ENCODE measurements at places on chromosomes 4 and X. TPM values are rescaled to one million over a fixed set of nuclear protein-coding genes. Genes with fewer than 3 reads are reported as not detected.

Gene CT83
- total RNA-seq, result not detected

GRCh38 chr4:20252656-20253282 is 1.1 kb downstream of the SLIT2 start:
- ATAC-seq, result peak; percentile 9

DNA sequence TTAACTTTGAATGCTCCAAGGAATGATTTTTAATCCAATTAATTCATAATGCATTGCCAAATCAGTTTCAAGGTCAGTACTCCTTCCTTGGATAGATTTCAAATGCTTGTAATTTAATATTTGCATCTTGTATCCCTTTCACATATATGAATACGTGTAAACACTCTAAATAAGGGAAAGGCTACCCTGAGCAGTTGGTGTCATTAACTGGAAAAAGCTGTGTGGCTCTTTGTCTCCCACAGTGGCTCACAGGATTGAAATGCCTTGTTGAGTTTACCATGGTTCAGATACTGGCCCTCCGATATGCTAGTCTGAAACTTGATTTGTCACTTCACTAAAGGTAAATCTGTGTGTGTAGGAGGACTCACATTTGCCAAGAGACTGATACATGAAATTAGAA is 16.7 kb upstream of the ACOT9 start:
- no peak for ATAC-seq

Gene UGT2B10
- not detected for total RNA-seq

DNA sequence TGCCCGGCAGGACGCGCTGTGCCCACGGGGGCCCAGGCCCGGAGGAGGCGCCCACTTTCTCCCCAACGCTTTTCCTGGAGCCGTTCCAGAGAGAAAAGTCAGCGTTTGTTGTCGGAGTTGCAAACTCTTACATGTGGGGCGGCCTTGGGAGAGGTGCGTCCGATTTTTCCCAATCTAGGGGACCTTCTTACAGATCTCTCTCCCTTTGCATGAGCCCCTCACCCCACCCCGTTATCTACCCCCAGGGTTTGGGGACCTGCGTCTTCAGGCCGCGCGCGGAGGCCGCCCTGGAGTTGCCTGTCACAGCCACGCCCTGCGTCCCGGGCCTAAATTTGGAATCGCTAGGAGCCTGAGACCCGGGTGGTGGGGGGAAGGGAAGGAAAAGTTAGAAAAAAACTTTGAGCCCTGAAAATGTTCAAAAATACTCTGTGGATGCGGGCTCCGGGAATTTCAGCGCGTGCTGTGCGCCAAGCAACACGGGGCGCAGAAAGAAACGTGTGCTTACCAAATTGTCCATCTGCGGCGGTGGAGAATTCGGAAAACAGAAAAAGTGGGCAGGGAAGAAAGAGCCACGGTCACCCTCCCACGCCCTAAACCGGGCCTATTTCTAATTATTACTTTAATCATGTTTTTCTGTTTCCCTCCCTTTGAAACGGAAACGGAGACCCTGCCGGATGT is 587 bp downstream of the CD99 start:
- peak; percentile 20 for ATAC-seq

Gene FGFBP1
- 19.2 TPM for total RNA-seq

Gene PCYT1B
- 5.4 TPM for total RNA-seq

Gene GAGE12F
- total RNA-seq, result not detected

Gene ZNF81
- 5.6 TPM for total RNA-seq

DNA sequence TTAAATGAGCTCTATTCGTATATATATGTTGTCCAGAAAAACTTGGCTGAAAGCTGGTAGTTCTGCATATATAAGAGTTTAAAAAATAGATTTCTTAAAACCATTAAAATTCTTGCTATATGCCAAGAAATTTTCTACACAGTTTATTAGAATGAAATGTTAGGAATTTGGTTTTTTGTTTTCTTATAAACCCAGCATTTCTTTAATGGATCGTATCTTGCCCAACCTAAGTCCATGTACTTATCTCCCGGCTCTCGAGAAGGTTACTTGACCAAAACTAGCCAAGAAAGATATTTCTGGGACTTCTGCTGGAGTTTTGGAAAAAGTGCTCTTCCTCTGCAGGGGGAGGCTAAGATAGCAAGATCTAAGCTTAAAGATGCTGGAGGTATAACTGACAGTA is 4.7 kb upstream of the ASB5 start:
- no peak for ATAC-seq

GRCh38 chrX:110407910-110408545 is 49.4 kb downstream of the RTL9 start:
- peak; percentile 52 for ATAC-seq

DNA sequence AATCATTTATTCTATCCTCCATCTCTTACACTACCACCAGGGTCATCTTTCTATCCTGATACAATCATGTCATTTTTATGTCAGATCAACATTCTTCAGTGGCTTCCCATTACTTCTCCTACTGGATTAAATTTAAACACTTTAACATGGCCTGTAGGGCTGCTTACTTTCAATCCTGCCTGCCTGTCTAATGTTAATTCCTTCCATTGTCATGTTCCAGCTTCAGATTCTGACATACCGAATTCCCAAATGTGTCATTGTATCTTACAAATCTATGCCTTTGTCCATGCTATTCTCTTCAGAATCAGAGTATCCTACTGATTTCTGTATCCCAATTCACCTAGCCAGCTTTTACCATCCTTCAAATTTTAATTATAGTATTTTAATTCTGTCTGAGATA is 49.9 kb upstream of the FHDC1 start:
- no peak for ATAC-seq

- peak; percentile 75 for ATAC-seq
Measured at GRCh38 chr4:147822128-147822527, 90.2 kb downstream of the ARHGAP10 start.

Gene COL25A1
- 0.40 TPM for total RNA-seq

DNA sequence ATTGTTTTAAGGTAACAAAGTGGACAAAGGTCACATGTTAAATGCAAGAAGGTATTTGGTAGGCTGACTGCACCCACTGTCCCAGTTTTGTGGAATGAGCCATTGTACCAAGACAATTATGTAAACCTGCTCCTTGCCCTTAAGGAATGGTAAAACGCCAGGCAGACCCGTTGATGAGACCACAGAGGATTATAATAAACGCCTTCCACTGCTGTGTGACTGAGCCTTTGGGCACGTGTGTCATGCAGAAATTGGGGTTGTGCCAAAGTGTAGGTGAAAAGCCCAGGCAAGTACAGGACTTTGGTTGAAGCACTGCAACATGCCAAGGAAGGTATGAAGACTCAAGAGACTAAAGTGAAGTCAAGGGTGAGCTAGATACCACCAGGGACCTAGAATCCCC is 59.7 kb downstream of the LRRC66 start:
- ATAC-seq, result no peak

GRCh38 chrX:52341493-52341892 is 27.3 kb upstream of the XAGE2 start:
- no peak for ATAC-seq

Gene USP38
- total RNA-seq, result 24.2 TPM

- ATAC-seq, result no peak
Measured at GRCh38 chr4:41069838-41070237, 144.5 kb downstream of the APBB2 start.

Gene SPATA4
- not detected for total RNA-seq

DNA sequence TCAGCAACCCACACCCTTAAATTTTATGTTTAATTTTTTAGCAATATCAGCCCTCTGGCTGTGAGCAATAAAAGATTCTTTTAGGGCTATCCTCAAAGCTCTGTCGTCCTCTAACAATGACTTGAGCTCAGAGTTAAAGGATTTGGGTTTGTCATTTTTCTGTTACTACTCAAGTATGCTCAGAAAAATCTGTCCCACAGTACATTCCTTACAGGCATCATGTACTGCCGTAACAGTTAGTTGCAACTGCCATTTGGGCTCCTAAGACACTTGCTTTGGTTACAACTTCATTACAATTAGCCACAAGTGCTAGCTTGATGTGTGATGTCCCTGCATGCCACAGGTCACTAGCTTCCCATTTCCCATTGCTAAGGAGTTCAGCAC is 33.2 kb downstream of the COQ2 start:
- no peak for ATAC-seq

DNA sequence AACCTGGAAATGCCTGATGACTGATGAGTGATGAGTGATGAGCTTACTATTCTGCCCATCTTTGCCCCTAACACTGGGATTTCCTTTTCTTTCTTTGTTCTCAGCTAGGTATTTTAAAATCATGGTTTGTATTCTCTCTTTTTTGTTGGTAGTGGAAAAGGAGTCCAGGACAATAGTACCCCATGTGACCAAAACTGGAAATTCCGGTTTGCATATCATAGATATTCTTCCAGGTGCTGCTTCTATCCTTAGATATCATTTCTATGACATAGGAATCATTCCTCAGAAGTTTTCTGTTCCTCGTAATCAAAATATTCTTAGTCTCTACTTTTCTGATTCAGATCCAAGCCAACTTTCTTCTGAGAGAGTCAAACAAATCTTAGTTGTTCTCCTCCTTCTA is 320.5 kb upstream of the TET2 start:
- no peak for ATAC-seq

Gene TCEAL7
- total RNA-seq, result 10.0 TPM

- ATAC-seq, result no peak
Measured at GRCh38 chr4:151673908-151674520, 86.8 kb downstream of the GATB start.

DNA sequence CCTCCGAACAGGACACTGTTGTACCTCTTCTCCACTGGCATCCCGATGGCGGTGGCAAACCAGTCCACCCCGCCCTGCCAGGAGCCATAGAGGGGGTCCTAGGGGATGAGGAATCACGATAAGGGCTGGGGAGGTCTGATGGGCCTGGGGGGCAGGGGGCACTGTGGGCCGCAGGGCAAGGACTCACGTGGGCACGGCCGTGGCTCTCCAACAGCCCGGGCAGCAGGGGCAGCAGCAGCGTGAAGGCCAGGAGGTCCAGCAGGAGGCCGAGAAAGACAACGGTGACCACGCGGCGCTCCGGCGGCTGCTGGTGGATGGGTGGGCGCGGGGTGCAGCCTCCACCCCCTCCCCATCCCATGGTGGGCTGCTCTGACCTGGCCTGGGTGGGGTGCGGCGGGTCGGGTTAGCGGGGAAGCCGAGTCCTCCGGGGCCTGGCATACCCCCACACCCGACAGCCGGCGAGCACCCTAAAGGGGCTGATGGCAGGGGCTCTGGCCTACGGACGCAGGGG is 29.6 kb downstream of the NOP14 start:
- no peak for ATAC-seq

DNA sequence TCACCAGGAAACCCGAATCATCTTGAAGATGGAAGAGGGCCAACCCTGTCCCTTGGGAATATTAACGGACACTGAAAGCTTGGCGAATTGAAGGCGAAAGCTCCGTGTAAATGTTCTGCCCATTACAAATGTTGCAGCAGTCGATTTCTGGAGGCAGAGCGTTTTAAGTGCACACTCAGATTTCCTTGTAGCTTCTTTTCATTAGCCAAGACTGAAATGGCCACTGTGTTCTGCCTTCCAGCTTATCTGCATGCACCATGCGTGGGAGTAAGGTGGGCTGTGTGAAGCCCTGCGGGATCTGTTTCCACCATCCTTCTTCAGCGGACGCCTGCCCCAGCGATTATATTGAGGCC is 1.3 kb downstream of the SMIM20 start:
- ATAC-seq, result no peak

Measured in gastroesophageal sphincter (tissue), 4 donors.